ENCODE measurements at places on chromosomes 12 and 14.

- peak; percentile 36 for DNase-seq
Observed at GRCh38 chr12:95473231-95473883, 595 bp upstream of the METAP2 start.

DNA sequence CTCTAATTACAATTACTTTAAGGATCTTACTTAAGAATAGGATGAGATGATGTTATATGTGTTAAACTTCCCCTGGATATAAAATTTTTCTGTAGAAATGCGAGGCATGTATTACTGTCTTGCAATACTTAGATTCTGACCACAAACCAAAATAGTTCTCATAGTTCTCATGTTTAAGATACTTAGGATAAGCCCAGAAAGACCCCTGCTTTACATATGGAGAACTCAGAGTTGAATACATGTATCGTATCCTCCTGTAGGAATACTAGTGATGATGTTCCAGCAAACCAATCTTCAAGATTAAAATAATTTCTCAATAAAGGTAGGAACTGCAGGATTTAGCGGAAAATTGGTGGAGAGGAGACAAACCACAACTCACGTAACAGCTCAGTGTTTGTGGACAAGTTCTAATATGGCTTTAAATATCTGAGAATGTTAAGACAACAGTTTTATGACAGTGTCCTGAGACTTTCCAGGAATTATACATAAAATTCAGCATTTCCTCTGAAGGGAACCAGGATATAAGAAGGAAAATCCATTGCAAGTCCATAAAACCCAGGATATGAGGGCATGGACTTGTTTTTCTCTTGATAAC is 114.7 kb upstream of the CRY1 start:
- no peak for DNase-seq

DNA sequence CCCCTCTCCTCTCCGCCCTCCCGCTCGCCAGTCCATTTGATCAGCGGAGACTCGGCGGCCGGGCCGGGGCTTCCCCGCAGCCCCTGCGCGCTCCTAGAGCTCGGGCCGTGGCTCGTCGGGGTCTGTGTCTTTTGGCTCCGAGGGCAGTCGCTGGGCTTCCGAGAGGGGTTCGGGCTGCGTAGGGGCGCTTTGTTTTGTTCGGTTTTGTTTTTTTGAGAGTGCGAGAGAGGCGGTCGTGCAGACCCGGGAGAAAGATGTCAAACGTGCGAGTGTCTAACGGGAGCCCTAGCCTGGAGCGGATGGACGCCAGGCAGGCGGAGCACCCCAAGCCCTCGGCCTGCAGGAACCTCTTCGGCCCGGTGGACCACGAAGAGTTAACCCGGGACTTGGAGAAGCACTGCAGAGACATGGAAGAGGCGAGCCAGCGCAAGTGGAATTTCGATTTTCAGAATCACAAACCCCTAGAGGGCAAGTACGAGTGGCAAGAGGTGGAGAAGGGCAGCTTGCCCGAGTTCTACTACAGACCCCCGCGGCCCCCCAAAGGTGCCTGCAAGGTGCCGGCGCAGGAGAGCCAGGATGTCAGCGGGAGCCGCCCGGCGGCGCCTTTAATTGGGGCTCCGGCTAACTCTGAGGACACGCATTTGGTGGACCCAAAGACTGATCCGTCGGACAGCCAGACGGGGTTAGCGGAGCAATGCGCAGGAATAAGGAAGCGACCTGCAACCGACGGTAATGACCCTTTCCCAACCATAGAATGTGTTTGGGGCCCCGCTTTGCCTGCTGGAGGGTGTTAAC is 615 bp downstream of the CDKN1B start:
- DNase-seq = no peak

DNA sequence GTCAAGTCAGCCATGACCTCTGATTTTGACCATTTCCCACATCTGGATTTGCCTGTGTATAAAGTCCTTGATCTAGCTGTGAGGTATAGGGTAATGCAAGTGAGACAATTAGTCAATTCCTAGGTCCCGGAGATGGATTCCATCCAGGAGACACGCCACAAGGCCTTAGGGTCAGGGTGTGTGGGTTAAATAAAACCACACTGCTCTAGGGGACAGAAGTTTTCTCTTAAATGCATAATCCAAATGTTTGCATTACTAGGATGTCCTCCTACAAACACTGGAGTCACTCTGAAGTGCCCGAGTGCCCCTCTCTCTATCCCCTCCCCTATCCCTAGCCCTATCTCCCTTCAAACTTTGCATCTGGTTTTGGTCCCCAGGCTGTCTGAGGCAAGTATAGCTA is 26.8 kb downstream of the LRIG3 start:
- DNase-seq = no peak

DNA sequence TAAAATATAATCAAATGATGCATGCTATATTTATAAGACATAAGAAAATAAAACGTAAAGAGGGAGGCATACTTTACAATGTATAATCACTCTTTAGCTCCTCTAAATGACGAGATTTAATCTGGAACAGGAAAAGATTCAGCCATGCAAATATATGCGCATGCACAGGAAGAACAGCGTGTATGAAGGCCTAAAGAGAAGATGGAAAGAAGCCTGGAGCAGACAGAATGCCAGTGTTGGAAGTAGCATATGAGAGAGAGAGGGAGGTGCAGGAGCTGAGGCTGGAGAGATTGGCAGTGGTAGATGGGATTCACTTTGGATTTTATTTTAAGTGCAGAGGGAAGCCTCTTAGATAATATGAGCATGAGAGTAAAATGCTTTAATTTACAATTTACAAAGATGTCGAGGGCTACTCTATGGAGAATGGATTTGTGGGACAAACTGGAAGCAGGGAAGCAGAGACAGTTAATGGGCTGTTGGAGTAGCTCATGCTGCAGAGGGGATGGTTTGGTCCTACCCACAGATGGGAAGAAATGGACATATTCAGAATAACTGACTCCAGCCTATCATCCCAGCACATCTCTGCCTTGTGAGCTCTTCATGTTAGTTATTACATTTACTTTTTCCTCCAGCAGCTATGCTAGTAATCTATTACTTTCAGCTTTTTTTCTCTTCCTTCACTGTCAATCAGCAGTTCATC is 411.1 kb downstream of the TMTC2 start:
- no peak for DNase-seq

- DNase-seq = no peak
Observed at GRCh38 chr14:29896354-29896821, 31.3 kb downstream of the PRKD1 start.

DNA sequence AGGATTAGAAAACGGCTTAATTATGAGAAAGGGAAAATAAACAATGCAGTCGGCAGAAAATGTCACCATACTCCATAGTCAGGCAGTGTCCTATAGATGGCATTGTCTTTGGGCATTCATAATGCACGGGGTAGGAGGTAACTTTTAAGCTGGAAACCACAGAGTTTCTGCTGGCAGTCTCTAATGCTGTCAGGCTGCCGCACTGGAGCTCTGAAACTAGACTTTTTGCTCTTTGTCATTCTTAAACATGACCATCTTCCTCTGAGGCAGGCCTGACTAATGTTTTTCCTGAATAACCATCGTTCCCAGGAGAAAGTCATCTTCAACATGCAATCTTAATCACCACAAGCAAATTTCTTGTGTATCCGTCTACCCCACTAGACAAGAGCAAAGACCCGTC is 108.8 kb downstream of the ETNK1 start:
- no peak for DNase-seq

GRCh38 chr14:28754209-28754985 is 12.2 kb upstream of the FOXG1 start:
- peak; percentile 5 for DNase-seq

GRCh38 chr14:104800771-104801519 is at the start of gene ZBTB42:
TSS of gene ZBTB42 (plus strand) at chr14:104801101. CDS start at chr14:104801198, 97 bp downstream.
- peak; percentile 24 for DNase-seq

GRCh38 chr12:108346727-108347710 is 7.9 kb upstream of the CMKLR1 start:
- DNase-seq = no peak

GRCh38 chr12:27335364-27336281 is 3.0 kb downstream of the BMAL2 start:
- DNase-seq = no peak

DNA sequence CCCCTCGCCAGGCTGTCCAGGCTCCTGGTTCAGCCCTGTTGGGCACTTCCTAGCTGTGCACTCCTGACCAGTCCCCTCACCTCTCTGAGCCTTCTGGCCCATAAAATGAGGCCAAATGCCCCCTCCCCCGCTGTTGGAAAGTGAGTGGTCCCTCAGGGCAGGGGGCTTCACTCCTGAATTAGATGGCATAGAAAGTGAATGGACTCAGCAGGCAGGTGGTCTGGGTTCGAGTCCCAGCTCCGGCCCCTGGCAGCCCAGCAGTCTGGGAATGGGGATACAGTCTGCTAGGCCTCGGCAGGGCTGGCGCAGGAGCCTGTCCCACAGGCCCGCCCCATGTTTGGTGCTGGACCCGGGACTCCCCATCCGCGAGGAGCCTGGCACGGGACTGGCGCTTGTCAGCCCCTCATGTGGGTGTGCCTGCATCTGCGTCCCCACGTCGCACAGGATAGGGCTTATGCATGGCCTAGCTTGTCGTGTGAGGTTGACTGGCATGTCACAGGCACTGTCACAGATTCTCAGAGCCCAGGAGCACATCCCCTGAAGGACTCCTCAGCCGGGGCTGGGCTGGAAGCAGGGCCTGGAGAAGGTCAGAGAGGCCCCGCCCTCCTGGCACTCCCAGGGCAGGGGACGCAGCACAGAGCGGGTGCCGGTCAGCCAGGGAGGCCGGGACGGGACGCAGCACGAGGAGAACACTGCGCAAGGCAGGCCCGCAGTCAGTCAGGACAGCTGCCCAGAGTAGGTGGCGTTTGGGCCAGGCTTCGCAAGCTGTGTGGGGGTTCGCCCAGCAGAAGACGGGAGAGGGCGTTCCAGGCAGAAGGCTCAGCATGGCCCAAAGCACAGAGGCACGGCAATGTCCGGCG is 40.5 kb downstream of the DIO3 start:
- no peak for DNase-seq

GRCh38 chr12:53624458-53624857 is 1.7 kb downstream of the ATF7 start:
- no peak for DNase-seq

- no peak for DNase-seq
Observed at GRCh38 chr14:22519877-22520685, 68.9 kb downstream of the DAD1 start.

- no peak for DNase-seq
Observed at GRCh38 chr14:62087191-62087590, 325.0 kb downstream of the SNAPC1 start.

DNA sequence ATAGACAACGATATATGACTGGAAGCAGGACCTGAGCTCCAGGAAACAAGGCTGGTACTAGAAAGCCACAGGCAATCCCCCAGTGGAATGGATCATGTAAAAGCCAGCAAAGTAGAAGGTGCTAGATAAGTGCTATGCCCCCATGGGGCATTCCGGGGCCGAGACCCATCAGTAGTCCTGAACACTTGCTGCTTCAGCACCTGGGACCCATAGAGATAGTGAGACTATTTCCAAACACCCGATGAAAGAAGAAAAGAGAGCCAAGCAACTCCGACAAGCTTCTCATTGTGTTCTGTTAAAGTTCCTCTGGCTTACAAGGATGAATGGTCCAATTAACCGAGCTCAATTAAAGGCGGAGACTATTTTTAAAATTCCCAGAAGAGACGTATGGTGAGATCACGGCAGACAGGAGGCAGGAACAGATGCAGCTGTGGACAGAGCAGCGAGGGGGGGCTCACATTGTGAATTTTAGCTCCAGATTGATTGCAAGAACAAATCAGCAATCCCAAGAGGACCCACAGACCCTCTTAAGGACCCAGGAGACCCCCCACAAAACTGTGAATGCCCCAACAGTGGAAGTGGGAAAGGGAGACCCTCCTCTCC is 142.5 kb upstream of the OVCH1 start:
- no peak for DNase-seq

DNA sequence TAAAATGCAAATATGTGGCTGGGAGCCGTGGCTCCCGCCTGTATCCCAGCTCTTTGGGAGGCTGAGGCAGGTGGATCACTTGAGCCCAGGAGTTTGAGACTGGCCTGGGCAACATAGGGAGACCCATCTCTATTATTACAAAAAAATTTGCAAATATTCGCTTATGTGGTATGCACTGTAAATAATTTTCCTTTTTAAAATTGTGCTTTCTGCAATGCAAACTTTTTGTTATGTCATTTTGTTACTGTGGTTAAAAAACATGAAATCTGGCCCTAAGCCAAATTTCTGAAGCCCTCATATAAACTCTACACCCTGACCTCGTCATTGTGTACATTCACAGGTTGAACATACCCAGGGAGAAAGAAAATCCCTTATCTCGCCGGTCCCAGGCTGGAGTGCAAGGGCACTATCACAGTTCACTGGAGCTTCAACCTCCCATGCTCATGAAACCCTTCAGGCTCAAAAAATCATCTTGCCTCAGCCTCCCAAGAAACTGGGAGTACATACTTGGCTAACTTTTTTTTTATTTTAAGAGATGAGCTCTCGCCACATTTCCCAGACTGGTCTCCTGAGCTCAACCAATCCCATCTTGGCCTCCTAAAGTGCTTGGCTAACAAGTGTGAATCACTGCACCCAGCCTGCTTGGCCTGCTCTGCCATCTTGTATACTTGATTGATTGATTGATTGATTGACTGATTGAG is 24.7 kb downstream of the TRAPPC6B start:
- peak; percentile 72 for DNase-seq

DNA sequence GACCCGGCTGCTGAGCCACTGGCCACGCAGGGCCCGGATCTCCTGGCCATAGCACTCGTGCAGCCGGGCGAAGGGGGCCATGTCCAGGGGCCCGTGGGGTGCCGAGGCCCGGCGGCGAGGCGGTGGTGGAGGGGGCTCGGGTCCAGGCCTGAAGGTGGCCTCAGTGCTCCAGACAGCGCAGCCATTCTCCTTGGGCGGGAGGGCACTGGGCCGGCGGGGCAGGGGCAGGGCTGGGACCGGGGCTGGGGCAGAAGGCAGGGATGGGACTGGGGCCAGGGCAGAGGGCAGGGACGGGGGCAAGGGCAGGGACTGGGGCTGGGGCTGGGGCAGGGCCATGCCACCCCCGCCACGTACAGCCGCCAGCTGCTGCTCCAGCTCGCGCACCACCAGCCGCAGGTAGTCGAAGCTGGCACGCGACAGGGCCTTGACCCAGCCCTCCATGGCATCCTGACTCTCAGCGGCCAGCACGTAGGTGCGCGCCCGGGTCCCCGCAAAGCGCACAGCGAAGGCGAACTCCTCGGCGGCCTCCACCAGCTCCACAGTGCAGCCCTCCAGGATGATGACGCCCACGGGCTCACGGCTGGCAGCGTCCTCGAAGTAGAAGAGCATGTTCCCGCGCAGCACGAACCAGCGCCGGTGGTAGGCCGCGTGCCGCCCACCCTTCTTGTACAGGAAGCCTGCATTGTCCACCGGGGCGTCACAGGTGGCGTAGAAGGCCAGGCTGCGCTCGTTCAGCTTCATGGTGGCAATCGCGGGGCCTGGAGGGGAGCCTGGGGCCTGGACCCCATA is 6.0 kb downstream of the PHETA1 start:
- no peak for DNase-seq

DNA sequence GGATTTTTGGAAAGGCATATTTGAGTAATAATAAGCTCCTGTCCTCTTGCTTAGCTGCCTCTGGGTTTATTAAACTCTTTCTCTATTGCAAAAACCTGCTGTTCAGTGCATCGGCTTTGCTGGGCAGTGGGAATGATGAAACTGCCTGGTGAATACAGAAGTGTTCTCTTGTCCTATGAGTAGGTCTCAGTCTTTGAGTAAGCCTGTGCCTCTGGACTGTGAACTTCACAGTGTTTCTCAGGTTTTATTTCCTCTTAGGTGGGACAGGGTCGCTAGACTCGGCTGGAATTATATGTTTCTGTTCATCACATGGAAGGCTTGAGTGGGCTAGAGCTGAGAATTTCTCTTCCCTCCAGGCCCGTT is 46.4 kb downstream of the CRADD start:
- DNase-seq = no peak

- DNase-seq = no peak
Observed at GRCh38 chr14:89315493-89316470, 101.3 kb downstream of the FOXN3 start.
